ENCODE measurements at places on chromosomes 4 and X. TPM values are rescaled to one million over a fixed set of nuclear protein-coding genes. Genes with fewer than 3 reads are reported as not detected.

DNA sequence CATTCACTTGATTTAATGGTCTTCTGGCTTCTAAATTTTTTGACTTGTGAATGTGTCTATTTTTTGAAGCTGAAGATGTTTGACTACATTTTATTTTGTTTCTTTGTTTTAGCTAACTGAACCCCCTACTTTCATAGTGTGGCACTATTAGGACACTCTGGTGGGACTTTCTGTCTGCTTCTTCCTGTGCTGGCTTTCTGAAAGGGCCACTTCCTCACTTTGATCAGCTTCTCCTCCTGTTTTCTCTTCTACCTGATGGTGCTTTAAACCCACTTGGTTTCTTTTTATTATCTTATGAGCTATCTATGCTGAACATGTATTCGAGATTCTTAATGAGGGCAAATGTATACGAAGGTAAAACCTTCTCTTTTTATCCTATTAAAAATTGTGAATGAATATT, 186.1 kb upstream of the CASK start:
- H3K4me3 ChIP-seq = no peak overlapping the region
- no peaks in the 10 kb centered on the region for H3K4me1 ChIP-seq
- H3K27me3 ChIP-seq = peaks cover 15% of the 10 kb centered on the region
- no peaks in the 10 kb centered on the region for H3K36me3 ChIP-seq
- H3K27ac ChIP-seq = no peak overlapping the region

DNA sequence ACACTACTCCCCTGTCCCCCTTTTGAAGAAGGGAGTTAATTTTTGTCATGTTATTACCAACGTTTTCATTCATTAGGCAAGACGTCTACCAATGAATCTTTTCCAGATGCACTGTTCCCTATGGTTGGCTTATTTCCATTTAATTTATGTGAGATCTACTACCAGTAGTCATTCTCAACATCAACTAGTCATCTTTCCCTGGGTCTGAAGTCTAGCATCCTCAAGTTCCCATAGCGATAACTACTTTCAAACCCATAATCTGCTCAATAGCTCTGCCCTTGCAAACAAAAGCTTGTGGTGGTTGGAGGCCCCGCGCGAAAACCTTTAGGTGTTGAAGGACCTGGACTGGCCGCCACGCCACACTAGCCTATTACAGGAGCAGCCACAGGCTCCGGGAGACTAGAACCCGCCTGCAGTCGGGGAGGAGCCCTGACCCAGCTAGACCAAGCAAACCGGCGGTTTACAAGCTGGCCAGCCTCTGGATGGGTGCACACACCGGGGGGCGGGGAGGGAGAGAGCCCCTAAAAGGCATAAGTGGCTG, 746 bp downstream of the PPAT start:
- H3K4me3 ChIP-seq = peak overlapping the region; percentile 80
- peak; percentile 27 for DNase-seq
- no peaks in the 10 kb centered on the region for H3K36me3 ChIP-seq
- H3K27ac ChIP-seq = peak overlapping the region; percentile 94
- H3K4me1 ChIP-seq = no peaks in the 10 kb centered on the region
- H3K27me3 ChIP-seq = no peaks in the 10 kb centered on the region

Gene RBPJ
- 64.9 TPM for total RNA-seq

GRCh38 chrX:46788902-46789301, 30.0 kb upstream of the SLC9A7 start:
- H3K27me3 ChIP-seq = no peaks in the 10 kb centered on the region
- H3K4me1 ChIP-seq = no peaks in the 10 kb centered on the region
- H3K4me3 ChIP-seq = no peak overlapping the region
- DNase-seq = no peak
- no peaks in the 10 kb centered on the region for H3K36me3 ChIP-seq
- H3K27ac ChIP-seq = no peak overlapping the region

DNA sequence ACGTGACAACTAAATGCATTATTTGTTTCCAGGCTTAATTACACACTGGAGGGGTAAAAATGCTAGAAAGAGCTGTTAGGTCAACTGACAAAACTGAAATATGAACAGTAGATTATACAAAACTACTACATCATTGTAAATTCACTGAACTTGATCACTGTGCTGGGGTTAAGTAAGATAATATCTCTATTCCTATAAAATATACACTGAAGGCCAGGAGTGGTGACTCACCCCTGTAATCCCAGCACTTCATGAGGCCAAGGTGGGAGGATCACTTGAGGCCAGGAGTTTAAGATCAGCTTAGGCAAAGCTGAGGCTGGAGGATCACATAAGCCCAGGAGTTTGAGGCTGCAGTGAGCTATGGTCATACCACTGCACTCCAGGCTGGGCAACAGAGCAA, 31.8 kb upstream of the NKX6-1 start:
- DNase-seq = no peak
- H3K27ac ChIP-seq = no peak overlapping the region
- H3K4me1 ChIP-seq = no peaks in the 10 kb centered on the region

Gene AKAP14
- not detected for total RNA-seq

Gene SLITRK4
- 2.0 TPM for total RNA-seq

GRCh38 chrX:128622296-128622695, 570.1 kb upstream of the ACTRT1 start:
- no peak overlapping the region for H3K4me3 ChIP-seq
- H3K4me1 ChIP-seq = no peaks in the 10 kb centered on the region
- H3K27ac ChIP-seq = no peak overlapping the region
- DNase-seq = no peak
- H3K27me3 ChIP-seq = no peaks in the 10 kb centered on the region

GRCh38 chrX:39805022-39805421, 292.7 kb downstream of the BCOR start:
- H3K27me3 ChIP-seq = peaks cover 52% of the 10 kb centered on the region
- no peaks in the 10 kb centered on the region for H3K4me1 ChIP-seq
- DNase-seq = no peak
- H3K36me3 ChIP-seq = no peaks in the 10 kb centered on the region
- no peak overlapping the region for H3K27ac ChIP-seq

DNA sequence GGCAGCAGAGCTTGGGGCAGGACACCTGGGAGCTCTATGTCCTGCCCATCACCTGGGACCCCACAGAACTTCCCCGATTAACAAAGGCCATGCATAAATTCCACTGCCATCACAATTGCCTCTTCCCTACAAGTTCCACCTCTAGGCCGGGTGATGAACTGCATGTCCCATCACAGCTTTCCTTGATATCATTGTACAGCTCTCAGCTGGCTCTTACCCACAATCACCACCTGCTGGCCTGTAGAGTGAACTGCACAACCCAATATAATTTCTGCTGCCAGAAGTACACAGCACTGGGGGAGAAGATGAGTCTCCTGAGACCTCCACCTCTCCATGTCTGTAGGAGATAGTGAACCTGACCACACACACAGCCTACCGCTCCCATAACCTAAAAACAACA, 285.0 kb upstream of the AADAT start:
- no peaks in the 10 kb centered on the region for H3K4me1 ChIP-seq
- H3K27me3 ChIP-seq = no peaks in the 10 kb centered on the region
- H3K4me3 ChIP-seq = no peak overlapping the region
- no peak for DNase-seq

- DNase-seq = no peak
- H3K36me3 ChIP-seq = no peaks in the 10 kb centered on the region
- H3K4me3 ChIP-seq = no peak overlapping the region
- H3K4me1 ChIP-seq = no peaks in the 10 kb centered on the region
- no peaks in the 10 kb centered on the region for H3K27me3 ChIP-seq
These were observed 122.0 kb upstream of the LDB2 start for GRCh38 chr4:17020451-17020850.

Gene CXorf65
- not detected for total RNA-seq

Gene FAM184B
- total RNA-seq = 0.33 TPM

GRCh38 chr4:156584100-156584499, 387.5 kb downstream of the PDGFC start:
- DNase-seq = no peak
- peak overlapping the region; percentile 20 for H3K27ac ChIP-seq
- no peaks in the 10 kb centered on the region for H3K4me1 ChIP-seq
- no peaks in the 10 kb centered on the region for H3K36me3 ChIP-seq
- no peak overlapping the region for H3K4me3 ChIP-seq
- no peaks in the 10 kb centered on the region for H3K27me3 ChIP-seq

DNA sequence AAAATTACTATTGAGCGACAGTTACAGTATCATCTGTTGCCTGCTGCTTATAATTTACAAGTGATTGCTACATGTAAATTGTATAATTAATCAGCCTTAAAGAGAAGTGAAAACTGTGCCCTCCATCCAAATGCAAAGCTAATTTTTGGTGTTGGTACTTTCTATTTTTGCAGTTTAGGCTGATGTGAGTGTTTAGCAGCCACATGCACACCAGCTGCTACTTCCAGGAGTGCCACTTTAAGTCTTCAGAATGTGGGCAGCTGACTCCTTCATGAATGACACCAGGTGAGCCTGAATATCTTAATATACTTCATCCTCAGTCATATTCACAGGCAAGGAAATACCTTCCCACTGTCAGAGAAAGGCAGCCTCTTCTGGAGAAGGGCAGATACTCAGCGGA, 149.8 kb upstream of the RASGEF1B start:
- H3K36me3 ChIP-seq = no peaks in the 10 kb centered on the region
- H3K4me1 ChIP-seq = no peaks in the 10 kb centered on the region
- DNase-seq = no peak

- no peak overlapping the region for H3K4me3 ChIP-seq
- no peaks in the 10 kb centered on the region for H3K4me1 ChIP-seq
- H3K27ac ChIP-seq = no peak overlapping the region
- no peaks in the 10 kb centered on the region for H3K36me3 ChIP-seq
- H3K27me3 ChIP-seq = no peaks in the 10 kb centered on the region
These were observed 158.3 kb downstream of the AFAP1 start for GRCh38 chr4:7781366-7781765.

- no peaks in the 10 kb centered on the region for H3K36me3 ChIP-seq
- no peak overlapping the region for H3K4me3 ChIP-seq
- no peak overlapping the region for H3K27ac ChIP-seq
- no peaks in the 10 kb centered on the region for H3K27me3 ChIP-seq
- no peak for DNase-seq
These were observed 24.4 kb upstream of the PDE5A start for GRCh38 chr4:119652998-119653397.

DNA sequence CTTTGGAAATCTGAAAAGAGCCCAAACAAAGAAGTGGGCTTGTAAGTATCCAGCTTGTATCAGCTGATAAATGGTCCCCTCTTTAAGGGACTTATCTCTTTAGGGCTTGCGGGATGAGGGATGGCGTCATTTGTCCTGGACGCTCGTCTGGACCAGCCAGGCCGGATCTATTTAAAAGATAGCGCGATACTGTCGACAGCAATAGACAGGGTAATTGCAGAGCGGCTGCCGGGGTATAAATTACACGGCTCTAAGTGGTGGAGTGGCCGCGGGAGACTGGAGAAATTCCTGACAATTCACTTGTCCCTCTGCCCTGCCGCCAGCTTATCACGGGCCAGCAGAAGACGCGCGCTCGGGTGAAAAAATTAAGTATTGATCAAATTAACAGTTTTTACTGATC, 90.7 kb downstream of the FAM53A start:
- no peak overlapping the region for H3K27ac ChIP-seq
- H3K4me3 ChIP-seq = no peak overlapping the region
- no peaks in the 10 kb centered on the region for H3K36me3 ChIP-seq
- H3K27me3 ChIP-seq = peaks cover 49% of the 10 kb centered on the region
- DNase-seq = no peak

- H3K4me1 ChIP-seq = no peaks in the 10 kb centered on the region
- no peaks in the 10 kb centered on the region for H3K36me3 ChIP-seq
- no peaks in the 10 kb centered on the region for H3K27me3 ChIP-seq
- DNase-seq = no peak
- no peak overlapping the region for H3K27ac ChIP-seq
- H3K4me3 ChIP-seq = no peak overlapping the region
These were observed 95.3 kb upstream of the CXCL13 start for GRCh38 chr4:77510367-77510766.

GRCh38 chr4:27198971-27199370, 338.3 kb downstream of the STIM2 start:
- H3K27me3 ChIP-seq = no peaks in the 10 kb centered on the region
- H3K27ac ChIP-seq = no peak overlapping the region
- no peaks in the 10 kb centered on the region for H3K4me1 ChIP-seq
- DNase-seq = no peak

Gene PRPS1
- 19.3 TPM for total RNA-seq

DNA sequence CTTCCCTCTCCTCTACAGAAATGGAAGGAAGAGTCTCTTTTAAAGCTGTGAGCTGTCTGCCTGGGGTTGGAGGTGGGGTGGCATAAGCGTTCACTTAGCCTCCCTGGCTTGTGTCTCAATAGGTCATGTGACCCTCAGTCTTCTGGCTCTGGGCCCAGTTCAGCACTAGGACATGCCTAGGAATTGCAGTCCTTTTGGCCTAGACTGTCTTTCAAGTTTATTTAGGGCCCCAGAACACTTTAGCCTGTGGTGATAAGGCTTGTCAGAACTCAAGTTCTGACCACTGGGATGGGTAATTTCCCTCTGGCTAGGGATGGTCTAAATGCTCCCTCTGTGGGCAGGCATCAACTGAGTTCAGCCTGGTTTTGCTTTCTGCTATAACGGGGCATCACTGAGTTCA, 34.3 kb upstream of the ARMCX4 start:
- peak overlapping the region; percentile 46 for H3K27ac ChIP-seq
- H3K4me1 ChIP-seq = no peaks in the 10 kb centered on the region
- no peak for DNase-seq

- H3K27ac ChIP-seq = no peak overlapping the region
- H3K4me1 ChIP-seq = no peaks in the 10 kb centered on the region
- no peaks in the 10 kb centered on the region for H3K36me3 ChIP-seq
These were observed 42.5 kb upstream of the KCNIP4 start for GRCh38 chr4:21991050-21991449.

- no peak overlapping the region for H3K4me3 ChIP-seq
- no peak for DNase-seq
- no peaks in the 10 kb centered on the region for H3K36me3 ChIP-seq
- no peaks in the 10 kb centered on the region for H3K27me3 ChIP-seq
- no peaks in the 10 kb centered on the region for H3K4me1 ChIP-seq
These were observed 2.4 kb downstream of the XAGE3 start for GRCh38 chrX:52865343-52865998.

DNA sequence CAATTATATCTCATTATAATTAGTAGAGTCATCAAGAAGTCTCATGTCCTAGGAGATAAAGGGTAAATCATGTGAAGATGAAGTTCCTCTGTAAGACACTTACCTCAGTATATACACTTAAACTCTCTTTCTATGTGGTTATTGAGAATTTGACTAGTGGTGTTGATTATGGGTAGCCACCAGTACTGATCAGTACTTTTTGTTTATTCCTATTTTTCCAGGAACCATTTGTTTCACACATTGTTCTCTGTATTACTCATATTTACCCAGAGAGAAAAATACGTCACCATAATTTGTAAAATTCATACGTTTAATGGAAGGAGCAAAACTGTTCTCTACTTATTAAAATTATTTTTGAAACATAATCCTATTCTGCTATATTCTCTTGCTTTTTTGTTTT, 55.8 kb upstream of the PRDM8 start:
- no peaks in the 10 kb centered on the region for H3K4me1 ChIP-seq
- no peak overlapping the region for H3K4me3 ChIP-seq

GRCh38 chr4:126850286-126850685, 782.5 kb upstream of the INTU start:
- H3K36me3 ChIP-seq = no peaks in the 10 kb centered on the region
- no peaks in the 10 kb centered on the region for H3K27me3 ChIP-seq
- H3K4me1 ChIP-seq = no peaks in the 10 kb centered on the region
- no peak for DNase-seq

- H3K4me1 ChIP-seq = no peaks in the 10 kb centered on the region
- no peak overlapping the region for H3K4me3 ChIP-seq
- DNase-seq = no peak
These were observed 14.9 kb downstream of the DHRSX start for GRCh38 chrX:2485789-2486345.

Gene MYOZ2
- total RNA-seq = 0.33 TPM
